NCI-H510A treated with DMSO at 0.1 percent for 48 hours (cell line): ENCODE measurements at places on chromosomes 5 and 9.

DNA sequence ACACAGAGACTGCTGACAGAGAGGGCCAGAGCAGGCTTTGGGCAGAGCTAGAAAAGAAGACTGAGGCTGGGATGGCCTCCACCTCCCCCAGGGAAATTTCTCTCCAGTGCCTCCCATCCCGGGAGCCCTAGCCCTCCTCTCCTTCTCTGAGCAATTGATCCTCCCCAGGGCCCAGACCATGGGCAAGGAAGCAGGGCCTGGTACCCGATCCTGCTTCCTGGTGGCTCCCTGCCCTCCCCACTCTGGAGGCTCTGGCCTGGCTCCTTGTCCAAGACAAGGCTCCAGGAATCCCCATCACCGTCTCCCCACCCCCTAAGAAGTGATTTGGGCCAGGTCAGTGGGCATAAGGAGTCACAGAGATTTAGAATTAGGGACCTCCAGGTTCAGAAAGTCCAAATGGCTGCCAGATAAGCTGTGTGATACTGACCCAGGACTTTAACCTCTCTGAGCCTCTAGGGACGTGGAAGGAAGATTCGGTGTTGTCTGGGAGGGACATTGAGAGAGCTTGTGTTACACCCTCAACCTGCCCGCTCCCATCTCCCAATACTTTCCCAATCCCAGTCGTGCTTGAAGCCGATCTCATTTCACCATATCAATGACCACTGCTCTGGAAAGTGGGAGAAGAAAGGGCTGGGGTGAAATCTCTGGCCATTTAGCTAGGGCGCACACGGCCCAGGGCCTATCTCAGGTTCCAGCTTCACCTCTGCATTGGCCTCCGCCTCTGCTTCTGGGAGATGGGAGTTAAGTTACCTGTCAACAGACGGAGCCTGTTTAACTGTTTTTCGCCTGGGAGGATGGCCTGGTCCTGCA lies 25.8 kb upstream of the KIF12 start:
- no peak for DNase-seq

- no peak for DNase-seq
Measured at GRCh38 chr9:80867731-80868130, 821.6 kb downstream of the TLE1 start.

- no peak for DNase-seq
Measured at GRCh38 chr9:117919538-117919937, 215.3 kb downstream of the TLR4 start.

- DNase-seq = no peak
Measured at GRCh38 chr9:109806506-109807115, 26.6 kb downstream of the PALM2AKAP2 start.

DNA sequence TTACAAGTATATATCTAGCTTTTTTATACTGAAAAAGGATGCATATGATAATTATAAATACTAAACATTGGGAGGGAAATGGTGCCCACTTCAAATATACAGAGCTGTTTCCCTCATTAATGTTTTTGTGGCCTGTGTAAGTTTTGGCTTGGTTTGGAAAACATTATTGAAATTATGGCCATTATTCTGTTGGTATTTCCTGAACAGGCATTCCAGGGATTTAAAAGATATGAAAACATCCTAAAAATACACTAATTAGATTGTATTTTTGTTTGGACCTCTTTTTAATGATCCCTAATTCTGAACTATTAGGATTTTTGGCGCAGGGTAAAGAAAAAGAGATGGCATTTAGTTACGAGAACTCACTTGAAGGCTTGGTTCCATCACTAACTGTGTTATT lies 50.9 kb downstream of the CLINT1 start:
- no peak for DNase-seq

DNA sequence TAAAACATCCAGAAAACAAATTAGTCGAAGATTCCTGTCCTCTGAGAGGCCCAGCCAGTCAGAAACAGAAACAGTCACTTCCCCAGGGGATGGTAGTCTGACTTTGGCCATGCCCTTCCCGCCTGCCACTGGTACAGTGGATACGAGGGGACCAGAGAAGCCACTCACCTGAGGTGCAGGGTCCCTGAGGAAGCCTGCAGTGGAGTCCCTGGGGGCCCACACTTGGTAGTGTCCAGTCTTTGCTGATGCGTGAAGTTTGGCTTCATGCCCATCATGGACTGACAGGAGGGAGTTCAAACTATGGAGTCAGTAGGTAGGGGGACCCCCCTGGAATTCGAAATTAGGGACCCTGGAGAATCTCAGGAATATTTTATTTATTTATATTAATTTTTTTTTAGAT lies 147.5 kb downstream of the DAB2IP start:
- no peak for DNase-seq

DNA sequence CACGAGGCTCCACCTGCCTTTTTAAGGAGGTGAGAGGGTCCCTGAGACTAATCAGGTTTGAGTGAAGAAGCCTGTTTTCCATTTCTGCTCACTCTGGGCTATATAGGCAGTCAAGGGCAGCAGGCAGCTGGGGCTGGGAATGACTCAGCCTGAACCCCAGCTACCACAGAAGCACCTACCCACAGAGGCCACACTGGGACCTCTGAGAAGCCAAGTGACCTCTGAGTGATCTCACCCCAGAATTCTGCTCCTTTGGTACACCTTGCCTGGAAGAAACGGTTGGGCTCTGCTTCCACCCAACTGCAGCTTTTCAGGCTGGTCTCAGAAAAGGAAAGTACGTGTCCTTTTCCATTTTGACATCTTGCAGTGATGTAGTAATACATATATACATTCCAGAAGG lies 6.8 kb downstream of the FAM219A start:
- DNase-seq = no peak

- no peak for DNase-seq
Measured at GRCh38 chr5:172505403-172505759, 51.1 kb upstream of the SH3PXD2B start.

- no peak for DNase-seq
Measured at GRCh38 chr5:128646176-128646575, 108.1 kb upstream of the FBN2 start.

DNA sequence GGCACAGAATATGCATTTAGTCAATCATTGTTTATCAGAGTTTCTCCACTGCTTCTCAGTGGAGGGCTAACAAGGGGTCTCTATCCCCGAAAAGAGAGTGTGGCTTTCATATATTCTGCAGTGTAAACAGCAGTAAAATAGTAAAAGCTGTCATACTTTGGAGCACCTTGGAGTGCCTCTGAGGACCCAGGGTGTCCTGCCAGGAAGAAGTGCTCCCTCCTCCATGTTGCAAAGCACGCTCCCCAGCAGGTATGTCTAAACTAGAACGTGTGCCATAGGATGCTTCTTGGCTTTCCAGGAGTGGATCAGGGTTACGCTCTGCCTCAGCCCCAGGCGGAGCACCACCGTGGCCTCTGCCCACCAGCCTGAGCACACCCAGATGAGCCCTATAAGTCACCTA lies 8.5 kb upstream of the TJP2 start:
- no peak for DNase-seq

DNA sequence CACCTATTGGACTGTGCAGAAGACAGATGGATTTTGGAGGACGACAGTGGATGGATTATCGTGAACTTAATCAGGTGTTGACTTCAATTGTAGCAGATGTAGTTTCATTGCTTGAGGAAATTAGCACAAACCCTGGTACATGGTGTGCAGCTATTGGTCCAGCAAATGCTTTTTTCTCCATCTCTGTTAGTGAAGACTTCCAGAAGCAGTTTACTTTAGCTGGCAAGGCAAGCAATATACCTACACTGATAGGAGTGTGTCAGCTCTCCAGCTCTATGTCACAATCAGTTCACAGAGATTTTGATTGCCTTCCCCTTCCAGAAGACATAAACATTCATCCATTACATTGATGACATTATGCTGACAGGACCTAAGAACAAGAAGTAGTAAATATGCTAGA lies 35.7 kb upstream of the ROR2 start:
- DNase-seq = no peak

- no peak for DNase-seq
Measured at GRCh38 chr9:13292158-13292557, 12.7 kb upstream of the MPDZ start.
